ENCODE measurements at places on chromosomes 3 and 15.

- DNase-seq: no peak
Measured at GRCh38 chr15:83276661-83277060, 7.8 kb downstream of the BNC1 start.

- no peak for DNase-seq
Measured at GRCh38 chr3:119676020-119676419, 1.2 kb downstream of the COX17 start.

GRCh38 chr3:3683261-3683660 lies 116.0 kb upstream of the LRRN1 start:
- no peak for DNase-seq

DNA sequence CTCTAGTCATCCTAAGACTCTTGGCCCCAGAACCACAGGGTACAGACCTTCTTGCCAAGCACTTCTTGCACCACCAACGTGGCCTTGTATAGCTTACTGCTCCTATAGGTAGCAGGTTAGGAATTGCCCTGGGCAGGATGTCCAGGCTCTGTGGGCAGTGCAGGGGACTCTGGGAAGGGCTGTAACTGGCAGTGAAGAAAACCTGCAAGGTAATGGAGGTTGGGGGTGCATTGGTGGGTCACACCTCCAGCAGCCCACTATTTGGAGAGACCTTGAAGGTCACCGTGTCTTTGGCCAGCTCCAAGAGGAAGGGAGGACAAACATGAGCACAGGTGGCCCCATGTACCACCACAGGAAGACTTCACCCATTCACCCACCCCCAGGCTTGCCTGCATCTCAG lies 21.3 kb upstream of the XYLB start:
- no peak for DNase-seq

DNA sequence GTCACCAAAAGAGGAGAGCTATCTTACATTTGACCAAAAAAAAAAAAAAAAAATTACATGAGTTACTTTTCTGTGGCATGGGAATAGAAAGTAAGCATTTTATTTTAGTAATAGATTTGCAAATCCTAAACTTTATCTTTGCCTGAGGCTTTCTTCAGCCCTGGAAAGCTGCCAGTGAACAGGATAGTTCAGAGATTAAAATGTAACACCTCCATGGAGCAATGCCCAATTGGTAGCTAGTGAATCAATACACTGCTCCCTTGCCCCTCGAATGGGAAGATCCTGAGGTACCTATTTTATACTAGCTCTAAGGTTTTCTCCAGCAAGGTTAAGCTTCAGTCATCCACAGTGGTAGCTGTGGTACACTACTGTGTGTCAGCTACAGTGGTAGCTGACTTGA lies 867.1 kb downstream of the NAALADL2 start:
- DNase-seq: no peak

- peak; percentile 60 for DNase-seq
Measured at GRCh38 chr3:67290438-67290837, 292.3 kb downstream of the KBTBD8 start.

DNA sequence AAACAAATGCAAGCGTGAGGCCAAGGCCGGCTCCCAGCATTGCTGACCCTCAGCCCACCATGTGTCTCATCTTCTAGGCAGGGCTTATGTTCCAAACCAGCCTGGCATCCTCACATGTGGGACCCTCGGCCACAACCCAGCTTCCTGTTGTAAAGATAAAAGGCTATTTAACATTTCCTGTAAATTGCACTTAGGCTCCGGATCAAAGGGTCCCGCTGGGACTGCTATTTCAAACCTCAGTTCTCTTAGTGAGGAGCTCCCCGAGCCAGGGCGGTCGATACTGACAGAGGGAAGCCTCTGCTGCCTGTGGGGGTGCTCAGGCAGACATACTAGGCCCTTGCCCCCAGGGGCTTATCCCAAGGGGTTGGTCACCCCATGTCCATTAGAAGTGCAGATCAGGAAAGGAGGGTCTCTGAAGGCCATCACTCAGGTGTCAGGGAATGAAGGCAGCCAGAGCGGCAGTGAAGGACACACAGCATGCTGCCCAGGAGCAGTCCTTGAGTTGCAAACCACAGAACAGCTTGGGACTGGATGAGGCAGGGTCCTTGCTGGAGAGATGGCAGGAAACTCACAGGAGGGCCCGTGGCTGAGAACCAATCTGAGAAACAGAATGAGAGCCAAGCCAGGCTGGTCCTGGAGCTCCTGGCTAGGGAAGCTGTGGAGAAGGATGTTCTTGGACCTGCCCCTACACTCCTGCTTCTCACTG lies 239.9 kb downstream of the TLE3 start:
- DNase-seq: no peak

- no peak for DNase-seq
Measured at GRCh38 chr3:146594843-146595482, 10.2 kb downstream of the PLSCR5 start.

DNA sequence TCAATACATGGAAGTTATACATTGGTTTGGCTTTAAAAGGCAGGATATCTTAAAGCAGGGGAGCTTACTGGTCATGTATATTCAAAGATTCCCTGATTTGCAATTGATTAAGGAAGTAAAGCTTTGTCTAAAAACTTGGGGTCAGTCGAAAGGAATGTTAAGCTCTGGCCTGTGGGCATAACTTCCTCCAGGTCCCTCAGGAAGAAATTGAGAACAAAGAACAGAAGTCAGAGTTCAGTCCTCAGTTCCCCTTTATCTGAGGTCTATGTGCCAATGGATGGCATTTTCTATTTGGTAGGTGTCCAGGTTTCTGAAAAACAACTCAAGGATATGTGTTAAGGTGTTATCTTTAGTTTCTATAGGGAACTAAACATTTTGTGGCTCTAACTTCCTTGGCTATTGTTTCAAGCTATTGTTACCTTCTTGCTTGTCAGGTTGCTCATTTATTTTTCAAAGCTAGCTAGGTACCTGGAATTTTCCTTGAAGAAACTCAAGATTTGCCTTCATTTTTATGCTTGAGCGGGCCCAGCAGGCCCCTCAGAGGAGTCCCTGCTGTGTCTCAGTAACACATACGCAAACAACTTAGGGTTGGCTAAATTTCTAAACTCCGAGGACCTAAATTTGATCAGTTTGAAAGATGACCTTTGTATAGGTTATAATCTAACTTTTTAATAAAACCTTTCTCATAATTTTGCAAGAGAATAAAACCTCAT lies 135.0 kb upstream of the UBE2E2 start:
- DNase-seq: peak; percentile 18

DNA sequence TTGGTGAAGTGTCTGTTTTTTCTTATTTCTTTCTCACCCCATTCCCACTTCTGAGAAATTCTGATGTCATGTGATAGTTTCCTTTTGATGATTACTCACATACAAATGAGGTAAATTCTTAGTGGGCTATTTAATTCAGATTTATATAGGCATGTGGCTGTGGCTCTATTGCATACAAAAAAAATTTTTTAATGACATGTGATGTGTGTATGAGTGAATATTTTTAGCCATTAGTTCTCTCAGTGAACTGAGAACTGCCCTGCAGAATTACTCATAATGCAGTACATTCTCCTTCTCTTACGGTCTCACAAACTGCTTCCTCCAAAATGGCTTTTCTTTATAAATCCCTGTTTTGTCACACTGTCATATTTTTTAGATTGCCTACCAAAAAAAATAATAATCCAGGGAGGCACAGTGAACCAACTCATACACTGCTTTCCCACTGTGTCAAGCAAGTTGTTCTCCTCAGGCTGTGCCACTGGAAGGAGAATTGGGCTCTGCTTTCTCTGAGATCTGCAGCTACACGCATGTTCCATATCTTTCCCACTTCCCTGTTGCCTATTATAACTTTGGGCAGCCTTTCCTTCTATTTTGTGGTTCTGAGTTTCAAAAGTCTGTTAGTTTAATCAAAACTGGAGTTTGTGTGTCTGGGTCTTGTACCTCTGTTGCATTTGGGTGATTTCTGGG lies 415.7 kb upstream of the THBS1 start:
- no peak for DNase-seq

- DNase-seq: peak; percentile 7
Measured at GRCh38 chr3:54188176-54188791, 65.9 kb downstream of the CACNA2D3 start.

GRCh38 chr3:134903837-134904236 lies 108.8 kb downstream of the EPHB1 start:
- no peak for DNase-seq

DNA sequence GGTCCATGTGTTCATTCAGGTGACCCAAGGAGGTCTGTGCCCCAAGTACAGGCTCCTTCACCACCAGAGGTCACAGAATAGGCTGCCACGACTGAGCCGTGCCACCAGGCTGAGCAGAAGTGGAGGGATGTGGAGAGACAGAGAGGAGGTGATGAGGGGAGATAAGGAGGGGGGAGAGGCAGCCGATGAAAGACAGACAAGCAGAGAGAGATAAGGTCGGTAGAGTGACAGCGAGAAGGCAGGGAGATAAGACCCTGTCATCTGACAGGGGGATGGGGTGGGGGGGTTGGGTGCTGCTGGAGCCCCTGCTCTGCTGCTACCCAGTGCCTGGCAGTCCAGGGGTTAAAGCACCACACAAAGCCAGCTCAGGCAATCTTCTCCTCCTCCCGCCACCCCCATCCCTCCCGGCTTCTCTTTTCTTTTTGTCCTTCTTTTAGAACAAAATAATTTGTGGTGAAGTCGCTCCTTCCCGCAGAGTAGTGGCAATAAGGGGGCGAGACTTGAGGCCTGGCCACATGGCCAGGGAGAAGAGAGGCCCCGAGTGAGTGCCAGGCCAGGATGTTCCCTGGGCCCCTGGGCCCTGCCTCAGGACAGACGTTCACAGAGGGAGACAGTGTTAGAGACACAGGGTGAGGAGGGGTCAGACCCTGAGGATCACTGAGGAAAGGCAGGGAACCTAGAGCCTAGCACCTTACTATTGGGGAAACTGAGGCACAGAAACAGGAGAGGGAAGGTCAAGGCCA lies 67.9 kb downstream of the CACNA2D2 start:
- no peak for DNase-seq

DNA sequence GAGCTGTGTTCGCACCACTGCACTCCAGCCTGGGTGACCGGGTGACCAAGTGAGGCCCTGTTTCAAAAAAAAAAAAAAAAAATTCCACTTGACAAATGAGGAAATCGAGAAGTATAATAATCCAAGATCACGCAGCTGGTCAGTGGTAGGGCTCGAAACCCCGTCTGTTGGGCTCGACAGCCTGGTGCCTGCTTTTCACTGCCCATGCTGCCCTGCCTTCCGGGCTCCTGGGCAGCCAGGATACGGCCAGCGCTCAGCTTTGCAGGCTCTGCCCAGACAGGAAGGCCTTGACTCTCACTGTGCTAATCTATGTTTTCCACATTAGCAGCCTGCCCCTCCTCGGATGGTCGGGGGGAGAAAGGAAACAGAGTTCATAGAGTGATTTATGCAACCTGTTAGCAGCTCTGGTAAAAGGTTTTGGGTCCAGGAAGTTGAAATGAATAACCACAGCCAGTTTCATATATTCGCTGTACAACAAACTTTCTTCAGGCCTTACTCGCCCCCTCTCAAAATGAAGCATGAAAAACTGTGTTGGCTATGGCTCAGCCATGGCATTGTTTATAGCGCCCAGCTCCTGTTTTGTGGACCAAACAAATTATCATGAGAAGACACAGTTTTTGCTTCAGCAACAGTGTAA lies 108.8 kb downstream of the XXYLT1 start:
- no peak for DNase-seq

- DNase-seq: no peak
Measured at GRCh38 chr3:124893526-124893925, 6.4 kb upstream of the ITGB5 start.

DNA sequence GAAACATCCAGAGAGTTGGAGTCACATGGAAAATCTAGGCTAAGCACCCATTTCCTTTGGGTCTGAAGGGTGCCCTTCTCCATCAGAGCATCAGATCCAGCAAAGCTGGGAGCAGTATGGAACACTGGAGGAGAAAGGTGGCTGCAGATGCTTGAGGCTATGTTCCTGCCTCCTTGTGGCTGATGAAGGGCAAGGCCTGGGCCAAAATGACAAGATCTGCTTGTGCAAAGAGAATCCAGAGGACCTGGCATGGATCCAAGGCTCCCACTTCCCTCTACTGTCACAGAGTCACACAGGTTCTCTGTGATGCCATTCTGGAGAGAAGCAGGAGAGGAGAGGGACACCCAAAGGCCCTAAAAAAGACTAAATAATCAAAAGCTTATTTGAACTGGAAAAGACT lies 9.2 kb upstream of the ATP8B4 start:
- peak; percentile 53 for DNase-seq

DNA sequence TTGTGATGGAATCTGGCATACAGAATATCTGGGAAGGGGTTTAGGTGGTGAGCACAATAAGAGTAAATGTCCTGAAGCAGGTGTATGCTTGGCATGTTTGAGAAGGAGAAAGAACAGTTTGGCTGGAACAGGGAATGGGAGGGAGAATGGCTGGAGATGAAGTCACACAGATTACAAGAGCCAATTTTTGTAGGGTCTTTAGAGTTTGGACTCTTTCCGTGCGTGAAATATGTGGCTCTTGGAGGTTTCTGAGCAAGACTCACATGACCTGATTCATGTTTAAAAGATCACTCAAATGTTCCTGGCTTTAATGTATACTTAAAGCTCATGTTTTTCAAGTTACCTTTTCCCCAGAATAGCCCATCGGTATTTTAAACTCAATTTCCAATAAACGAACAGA lies 32.8 kb downstream of the SPRED1 start:
- no peak for DNase-seq

- peak; percentile 50 for DNase-seq
Measured at GRCh38 chr3:58266577-58266976, 29.0 kb downstream of the ABHD6 start.

GRCh38 chr15:74635228-74635627 lies 19.6 kb downstream of the CLK3 start:
- peak; percentile 47 for DNase-seq

DNA sequence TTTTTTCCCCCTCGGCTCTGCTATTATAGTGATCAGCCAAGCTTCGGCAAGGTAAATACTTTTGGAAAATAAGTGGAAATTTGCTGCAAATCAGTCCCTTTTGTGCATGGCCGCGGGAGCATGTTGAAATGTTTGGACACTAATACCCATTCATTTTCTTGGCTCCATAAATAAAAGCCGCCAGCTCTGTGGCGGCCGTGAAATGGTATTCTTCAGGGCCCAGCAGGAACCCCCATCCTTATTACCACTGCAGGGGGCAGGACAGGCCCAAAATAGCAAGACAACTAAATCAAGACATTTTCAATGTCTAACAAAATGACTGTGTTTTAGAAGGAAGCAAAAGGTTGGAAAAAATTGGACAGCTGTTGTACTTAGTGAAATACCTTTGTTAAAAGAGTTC lies 362.3 kb downstream of the NR2F2 start:
- no peak for DNase-seq

DNA sequence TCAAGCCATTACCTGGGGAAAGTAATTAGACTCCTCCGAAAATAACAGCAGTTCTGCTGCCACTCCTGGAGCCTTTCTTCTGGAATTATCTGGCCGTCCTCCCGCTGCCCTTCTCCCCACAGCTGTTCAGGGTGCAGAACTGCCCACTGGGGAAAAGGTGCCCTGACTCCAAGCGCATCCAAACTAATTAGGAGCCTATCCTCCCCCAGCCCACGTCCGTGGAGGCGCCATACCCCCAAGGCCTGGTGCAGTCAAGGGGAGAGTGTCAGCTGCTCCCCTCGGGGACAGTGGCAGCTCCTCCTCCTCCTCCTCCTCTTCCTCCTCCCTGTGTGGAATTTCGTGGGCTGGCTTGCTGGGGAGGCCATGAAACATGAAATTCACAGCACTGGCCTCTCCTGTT lies 177.2 kb downstream of the XXYLT1 start:
- no peak for DNase-seq

Measured in globus pallidus (tissue), 1 donor.